B cell (primary cell): ENCODE measurements at places on chromosomes 3 and 15.

DNA sequence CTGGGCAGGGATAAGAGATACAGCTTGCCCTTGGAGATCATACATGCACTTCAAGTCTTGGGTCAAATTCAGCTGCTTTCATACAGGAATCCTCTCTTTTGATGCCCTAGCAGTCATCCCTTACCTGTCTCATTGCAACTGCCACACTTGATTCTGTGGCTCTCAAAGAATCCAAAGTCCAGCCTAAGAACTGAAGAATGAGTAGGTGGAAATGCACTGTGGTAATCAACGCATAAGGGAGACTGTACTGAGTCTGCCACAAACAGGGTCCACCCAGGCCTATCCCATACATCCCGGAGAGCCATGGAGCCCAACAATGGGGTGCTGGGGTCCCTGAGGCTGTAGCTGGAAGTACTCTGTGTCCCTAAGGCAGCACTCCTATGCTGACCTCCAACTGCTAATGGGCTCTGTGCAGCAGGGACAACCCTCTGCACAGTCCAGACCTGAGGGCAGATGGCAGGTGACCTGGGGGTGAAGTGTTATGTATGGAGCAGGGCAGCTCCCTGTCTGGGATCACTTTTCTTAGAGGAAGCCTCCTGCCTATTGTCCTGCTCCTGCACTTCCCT lies 1.7 kb upstream of the VPS18 start:
- DNase-seq = no peak

DNA sequence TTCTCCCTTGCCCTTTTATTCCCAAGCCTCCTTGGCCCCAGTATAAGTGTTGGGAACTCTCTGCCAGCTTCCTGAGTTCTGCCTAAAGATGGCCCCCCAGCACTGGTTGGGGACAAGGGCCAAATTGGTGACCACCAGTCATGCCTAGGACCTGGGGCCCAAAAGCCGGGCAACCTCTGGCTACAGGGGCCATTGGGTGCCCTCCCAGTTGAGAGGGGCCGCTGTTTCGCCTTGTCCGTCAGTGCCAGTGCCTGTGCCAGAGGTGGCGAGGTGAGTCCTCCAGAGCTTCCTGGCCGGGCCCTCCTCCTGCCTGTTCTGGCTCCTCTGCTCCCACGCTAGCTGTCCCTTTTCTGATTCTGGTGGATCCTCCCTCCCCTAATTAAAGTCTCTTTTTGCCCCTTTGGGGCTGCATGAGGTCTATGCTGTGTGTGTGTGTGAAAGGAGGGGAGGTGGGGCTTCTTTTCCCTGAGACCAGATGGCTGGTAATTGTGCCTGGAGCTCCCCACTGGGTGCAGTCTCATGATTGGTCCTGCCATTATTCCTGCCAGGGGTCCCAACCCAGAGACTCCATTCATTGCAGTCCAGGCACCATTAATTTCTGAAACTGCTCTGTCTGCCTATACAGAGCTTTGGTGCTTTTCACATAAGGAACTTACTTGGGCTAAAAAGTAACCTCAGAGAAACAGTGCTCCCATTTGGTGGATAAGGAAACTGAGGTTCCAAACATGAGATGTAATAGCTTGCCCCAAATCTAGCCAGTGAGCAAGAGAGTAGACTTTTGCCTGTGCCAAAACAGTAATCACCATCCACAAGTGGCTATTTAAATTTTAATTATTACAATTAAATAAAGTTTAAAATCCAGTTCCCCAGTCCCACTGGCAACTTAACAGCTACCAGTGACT lies 3.1 kb upstream of the TTLL3 start:
- no peak for DNase-seq

DNA sequence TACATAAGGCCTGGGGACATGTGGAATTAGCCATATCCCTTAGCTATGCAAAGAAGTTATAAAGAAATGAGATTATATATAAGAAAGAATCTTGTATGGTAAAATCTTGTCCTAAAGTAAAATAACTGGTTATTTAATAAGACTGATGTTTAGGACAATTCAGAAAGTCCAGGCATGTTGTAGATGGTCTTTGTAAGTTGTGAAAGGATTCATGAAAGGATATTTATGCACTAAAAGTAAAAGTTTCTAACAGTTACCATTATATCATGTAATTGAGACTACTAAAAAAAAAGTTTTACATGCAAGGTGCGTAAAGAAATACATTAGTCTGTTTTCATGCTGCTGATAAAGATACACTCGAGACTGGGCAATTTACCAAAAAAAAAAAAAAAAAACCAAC lies 146.3 kb downstream of the FMN1 start:
- no peak for DNase-seq

DNA sequence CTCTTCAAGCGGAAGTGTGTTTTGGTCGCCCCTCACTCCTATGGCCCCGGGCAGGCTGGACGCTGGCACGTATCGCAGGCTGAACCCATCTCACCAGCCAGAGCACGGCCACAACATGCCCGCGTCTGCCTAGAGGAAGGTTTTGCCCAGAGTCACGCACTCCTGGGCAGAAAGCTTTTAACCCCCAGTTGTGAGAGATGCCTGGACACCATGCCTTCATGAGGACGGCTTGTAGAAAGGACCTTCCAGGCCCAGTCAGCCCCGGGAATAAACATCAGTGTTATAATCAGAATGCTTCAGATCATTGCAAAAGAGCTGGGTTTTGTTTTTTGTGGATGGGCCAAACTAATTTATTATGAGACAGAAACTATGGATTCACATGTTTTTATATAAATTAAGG lies 16.5 kb downstream of the CYFIP1 start:
- no peak for DNase-seq

GRCh38 chr3:72951259-72951722 lies 45.3 kb upstream of the PPP4R2 start:
- DNase-seq = no peak

DNA sequence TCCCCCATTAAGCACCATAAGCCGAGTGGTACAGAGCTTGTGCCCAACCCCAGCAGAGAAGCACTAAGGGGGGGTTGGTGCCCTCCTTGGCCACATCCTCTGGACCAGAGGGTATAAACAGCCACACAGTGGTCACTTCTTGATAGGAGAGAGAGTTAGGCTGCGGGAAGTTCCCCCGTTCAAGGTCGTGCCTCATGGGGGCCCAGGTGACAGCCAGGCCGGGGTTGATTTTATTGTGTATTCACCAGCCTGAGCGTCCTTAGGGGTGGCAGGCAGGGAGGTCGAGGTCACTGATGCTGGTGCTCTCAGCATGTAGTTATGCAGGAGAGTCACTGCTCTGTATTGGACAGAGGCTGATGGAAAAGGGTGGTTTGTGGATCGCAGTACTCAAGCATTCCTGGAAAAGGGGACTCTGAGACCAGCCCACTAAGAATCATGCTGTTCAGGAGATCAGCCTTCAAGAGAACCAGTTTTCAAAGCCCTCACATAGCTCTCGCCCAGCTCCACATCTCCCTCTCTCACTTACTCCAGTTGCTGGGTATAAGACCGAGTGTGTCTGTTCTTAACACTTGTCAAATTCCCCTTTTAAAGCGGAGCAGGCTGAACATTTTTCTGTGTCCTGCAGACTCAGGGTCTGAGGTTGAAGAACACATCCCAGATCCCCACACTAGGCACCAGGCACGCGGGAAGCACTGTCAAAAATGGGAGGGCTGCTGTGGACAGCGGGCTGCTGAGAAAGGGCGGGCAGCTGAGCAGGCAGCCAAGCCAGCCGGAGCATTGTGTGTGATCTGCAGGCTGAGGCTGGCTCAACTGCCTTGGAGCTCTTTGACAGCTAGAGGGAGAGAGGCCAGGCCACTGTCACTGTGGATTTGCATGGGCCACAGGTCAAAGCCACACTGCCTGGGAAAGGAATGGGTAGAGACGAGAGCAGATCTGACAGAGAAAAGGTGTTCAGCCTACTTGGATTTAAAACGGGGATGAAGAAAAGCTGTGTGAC lies 279.3 kb upstream of the LRRFIP2 start:
- DNase-seq = no peak

- DNase-seq = no peak
These were observed 486 bp downstream of the LSG1 start for GRCh38 chr3:194671511-194671899.

- DNase-seq = peak; percentile 23
These were observed 149.6 kb upstream of the TLE3 start for GRCh38 chr15:70247281-70247680.

DNA sequence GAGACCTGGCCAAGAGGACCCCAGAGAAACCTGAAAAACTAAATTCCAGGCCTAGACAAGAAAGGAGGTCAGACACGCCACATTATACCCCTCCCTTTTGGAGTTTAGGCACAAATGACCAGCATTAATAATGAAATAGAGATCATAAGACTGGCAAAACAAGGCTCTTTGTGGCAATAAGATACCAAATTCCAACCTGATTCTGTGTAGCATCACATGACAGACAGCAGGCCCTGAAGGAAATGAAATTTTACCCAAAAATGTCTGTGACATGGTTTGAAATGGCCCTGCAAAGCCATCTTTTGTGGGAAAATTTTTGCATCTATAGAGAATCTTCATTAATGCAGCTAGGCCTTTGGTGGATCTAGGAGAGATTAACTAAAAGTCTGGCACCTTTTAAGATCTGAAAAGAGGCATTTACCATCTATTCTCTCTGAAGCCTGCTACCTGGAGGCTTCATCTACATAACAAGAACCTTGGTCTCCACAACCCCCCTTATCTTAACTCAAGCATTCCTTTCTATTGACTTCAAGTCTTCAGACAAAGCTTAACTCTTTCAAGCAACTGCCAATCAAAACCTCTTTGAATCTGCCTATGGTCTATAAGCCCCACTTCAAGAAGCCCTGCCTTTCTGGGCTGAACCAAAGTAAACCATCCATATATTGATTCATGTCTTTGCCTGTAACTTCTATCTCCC lies 8.0 kb downstream of the FAM174B start:
- no peak for DNase-seq

DNA sequence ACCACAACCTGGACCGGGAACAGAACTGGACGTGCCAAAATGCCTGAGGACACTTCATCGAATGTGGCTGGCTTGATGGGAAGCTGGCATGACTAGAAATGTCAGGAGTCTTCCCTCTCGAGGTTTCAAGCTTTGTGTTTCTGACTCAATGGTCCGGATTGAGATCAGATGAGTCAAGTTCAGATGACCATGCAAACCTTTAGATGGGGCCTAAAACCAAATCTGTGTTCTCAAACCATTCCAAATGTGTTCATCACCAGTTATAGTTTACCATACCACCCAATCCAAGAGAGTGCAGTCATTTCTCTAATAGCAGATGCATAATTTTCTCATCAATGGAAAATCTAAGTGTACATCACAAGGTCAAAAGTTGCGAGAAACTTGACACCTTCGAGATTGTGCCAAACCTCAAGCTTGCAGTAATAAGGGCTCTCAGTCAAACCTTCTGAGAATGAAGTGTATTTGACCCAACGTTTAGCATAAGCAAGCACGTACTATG lies 369.1 kb downstream of the RORA start:
- no peak for DNase-seq

GRCh38 chr3:51938780-51939425 lies 2.8 kb downstream of the RRP9 start:
- DNase-seq = no peak

DNA sequence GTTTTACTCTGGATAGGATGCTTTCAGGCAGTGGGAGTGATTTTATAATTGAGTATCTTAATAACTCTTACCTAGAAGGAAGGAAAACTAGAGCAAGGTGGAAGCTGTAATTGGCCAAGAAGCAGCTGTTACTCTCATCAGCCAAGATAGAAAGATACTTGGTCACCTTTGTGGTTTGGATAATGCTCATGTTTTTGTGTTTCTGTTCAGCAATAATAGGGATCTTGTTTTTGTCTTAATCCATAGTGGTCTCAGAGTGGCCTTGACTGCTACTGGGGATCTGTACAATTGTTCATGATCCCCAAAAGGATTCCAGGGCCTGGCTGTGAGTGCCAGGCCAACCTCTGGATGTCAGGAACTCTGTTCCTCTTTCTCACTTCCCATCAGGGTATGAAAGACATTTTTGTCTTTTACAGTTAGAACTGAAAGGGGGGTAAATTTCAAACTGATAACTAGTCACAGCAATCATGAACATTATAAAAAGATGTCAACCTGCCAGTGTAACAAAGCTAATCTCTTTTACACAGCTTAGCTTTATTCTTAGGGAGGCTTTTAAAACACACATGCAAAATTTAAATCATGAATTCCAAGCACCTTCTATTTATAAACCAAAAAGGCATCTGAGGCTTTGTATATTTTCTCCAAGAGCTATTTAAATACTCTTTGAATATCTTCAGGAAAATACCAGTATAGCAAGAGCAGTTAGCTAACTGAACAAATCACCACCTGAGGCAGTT lies 6.0 kb downstream of the UBL7 start:
- no peak for DNase-seq
